Activated effector memory CD4-positive, alpha-beta T cell treated with anti-CD3 and anti-CD28 coated beads, Interleukin-2, amount 50 U/mL, for 16 hours (primary cell): ENCODE measurements at places on chromosomes 12 and 14.

DNA sequence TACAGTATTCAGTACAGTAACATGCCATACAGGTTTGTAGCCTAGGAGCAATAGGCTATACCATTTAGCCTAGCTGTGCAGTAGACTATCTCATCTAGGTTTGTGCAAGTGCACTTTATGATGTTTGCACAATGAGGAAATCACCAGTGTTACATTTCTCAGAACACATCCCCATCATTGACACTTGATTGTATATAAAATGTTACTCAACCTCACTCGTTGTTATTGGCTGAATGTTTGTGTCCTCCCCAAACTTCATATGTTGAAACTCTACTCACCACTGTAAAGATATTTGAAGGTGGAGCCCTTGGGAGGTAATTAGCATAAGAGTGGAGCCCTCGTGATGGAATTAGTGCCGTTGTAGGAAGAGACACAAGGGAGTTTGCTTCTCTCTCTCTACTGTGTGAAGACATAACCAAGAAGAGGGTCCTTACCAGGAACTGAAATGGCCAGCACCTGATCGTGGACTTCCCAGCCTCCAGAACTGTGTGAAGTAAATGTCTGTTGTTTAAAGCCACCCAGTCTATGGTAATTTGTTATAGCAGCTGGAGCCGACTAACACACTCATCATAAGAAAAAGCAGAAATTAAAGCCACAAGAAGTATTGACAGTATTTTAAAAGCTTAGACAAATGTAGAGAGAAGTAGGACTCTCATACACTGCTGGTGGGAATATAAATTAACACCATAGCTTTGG lies 3.2 kb upstream of the MED13L start:
- DNase-seq, result no peak

GRCh38 chr12:53483225-53483978 lies 15.9 kb downstream of the MAP3K12 start:
- DNase-seq, result no peak

DNA sequence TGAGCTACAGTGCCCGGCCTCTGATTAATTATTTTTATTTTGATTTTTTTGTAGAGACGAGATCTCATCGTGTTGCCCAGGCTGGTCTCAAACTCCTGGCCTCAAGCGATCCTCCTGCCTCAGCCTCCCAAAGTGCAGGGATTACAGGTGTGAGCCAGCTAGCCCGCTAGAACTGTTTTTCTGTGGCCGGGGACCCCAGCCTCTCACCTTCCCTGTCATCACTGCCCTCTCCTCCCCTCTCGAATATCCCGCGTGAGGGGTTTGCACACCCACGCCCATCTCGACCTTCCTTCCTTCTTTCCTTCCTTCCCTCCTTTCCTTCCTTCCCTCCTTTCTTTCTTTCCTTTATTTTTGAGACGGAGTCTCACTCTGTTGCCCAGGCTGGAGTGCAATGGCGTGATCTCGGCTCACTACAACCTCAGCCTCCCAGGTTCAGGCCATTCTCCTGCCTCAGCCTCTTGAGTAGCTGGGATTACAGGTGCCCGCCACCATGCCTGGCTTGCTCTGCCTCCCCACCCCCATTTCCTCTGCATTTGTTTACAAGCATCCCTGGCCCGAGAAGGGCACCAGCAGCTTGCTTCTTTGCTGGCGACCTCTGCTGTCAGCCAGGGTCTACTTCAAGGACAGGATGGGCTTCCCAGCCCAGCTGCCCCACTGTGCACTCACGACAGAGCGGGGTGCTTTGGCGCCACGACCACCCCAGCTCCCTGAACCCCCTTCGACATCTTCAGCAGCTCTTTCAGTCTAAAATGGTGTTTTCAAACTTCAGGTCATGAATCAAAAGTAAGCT lies 4.3 kb upstream of the TRAF3 start:
- no peak for DNase-seq

DNA sequence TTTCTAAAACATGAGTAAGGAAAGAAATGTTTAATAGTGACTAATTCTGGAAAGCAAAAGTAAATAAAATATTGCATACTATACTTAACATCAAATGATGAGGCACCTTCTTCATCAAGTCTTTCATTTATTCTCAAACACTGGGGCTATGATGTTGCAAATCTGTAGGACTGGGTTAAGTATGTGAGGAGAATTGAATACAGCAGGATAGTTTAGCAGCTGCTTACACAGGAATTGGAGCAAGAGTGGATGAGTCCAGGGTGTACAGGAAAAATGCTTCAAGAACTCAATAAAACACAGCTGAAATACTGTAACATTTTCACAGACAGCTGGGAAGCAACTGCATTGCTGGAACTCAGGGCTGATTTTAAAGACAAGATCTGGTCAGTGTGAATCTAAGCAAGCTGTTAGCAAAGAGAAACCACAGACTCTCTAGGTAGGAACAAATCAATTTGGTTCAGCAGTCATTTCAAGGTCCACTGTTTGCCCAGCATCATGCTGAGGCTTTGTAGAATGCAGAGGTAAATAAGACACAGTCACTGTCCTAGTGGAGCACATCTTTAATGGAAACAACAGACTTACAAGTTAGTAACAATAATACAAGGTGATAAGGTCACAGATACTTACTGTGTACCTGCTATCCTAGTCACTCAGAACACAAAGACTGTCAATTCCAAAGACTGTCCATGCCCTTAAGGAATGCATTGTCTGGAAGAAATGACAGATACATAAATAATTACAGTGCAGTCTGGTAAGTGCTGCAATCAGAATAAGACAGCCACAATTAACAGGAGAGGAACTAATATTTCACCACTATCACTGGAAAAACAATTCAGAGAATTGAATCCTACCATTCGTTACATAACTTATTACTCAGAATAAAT lies 96.8 kb upstream of the DACT1 start:
- DNase-seq, result no peak

DNA sequence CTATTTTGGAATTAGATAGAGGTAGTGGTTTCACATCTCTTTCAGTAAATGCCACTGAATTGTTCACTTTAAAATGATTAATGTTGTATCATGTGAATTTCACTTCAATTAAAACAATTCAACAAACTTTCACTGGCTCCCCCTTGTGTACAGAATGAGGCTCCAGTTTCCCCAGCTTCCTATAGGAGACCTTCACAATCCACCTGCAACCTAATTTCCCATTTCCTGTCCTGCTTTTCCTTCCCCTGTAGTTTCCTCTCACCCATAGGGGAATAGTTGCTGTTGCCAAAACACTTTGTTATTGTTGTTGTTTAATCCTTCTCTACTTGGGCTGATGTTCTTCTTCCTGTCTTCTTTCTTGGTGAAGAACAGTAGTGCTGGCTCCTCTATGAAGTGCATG lies 59.8 kb downstream of the NPAS3 start:
- no peak for DNase-seq

GRCh38 chr14:95327558-95328374 lies 8.1 kb upstream of the CLMN start:
- no peak for DNase-seq

- no peak for DNase-seq
Observed at GRCh38 chr12:46983393-46983793, 96.0 kb upstream of the PCED1B start.

- DNase-seq, result no peak
Observed at GRCh38 chr12:91744597-91744996, 401.0 kb downstream of the BTG1 start.

DNA sequence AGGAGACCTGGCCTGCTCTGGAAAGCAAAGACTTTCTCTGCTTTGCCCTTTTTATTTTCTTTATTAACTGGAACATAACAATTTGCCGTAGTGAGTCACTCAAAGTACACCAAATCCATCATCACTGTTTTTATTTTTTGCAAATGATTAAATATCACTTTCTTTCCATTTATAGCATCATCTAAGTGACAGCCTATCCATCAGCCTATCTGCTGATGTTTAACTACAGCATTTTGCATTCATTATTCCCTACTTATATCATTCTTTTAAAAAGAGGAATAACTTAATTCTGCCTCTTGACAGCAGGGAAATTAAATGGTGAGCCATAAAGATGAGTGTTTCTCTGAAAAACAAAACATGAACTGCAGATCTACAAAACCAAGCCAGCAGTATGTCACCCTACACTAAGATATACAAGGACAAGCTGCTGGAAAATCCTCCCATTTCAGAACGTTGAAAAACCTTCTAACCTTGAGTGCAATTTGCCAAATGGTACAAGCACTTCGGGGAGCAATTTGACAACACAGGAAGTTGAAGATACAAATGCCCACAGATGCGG lies 821.3 kb upstream of the TMEM132C start:
- DNase-seq, result no peak

DNA sequence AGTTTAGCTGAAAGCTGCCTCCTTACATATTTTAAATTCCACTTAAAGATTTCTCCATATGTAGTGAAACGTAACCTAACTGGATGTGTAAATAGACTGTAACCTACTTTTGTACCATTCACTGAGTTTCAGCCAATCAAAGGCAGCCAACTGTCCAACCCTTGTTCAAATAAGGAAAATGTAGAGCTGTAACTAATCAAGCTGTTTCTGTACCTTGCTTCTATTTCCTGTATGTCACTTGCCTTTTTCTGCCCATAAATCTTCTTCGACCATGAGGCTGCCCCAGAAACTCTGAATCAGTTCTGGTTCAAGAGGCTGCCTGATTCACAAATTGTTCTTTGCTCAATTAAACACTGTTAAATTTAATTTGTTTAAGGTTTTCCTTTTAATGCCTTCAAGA lies 6.3 kb downstream of the SLC7A8 start:
- no peak for DNase-seq

DNA sequence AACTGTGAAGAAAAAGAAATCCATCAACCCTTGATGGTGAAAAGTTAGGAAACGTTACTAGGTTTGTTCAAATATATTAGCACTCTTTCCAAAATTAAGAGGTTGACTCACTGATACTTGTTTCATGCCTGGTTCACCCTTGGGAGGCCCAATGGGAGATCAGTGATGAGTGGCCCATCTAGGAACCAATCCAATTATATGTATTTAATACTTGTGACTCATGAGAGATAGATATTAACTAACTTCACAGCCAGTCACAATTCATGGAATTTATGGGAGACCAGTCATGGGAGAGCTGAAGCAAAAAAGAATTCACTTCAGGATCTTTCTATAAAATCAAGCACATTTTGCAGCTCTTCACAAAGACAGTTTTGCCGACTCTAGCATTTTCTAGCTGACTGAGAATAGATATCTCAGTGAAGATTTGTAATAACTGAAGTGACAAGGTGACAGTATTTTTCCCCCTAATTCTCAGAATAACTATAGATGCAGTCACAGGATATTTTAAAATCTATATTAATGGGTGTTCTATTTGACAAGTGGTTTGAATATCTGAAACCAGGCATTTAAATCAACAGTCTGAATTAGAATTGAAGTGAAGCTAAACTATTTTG lies 230.2 kb downstream of the EPS8 start:
- DNase-seq, result no peak

DNA sequence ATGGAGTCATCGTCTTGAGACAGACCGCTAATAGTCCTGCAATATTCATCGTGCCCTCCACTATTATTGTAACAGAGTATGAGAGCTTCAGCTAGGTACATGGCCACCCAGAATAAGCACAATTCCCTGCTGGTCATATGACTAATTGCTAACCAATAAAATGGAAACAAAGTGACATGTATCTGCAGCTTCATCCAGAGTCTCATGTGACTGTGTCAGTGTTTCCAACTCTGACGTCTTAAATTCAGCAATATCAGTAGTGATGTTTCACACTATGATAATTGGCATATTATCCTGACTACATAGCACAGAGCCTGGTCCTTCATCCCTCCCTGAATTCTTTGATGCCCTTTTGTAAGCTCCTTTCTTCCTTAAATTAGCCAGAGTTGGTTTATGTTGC lies 167.4 kb downstream of the RPS29 start:
- DNase-seq, result no peak

GRCh38 chr14:79856381-79856780 lies 354.9 kb downstream of the DIO2 start:
- no peak for DNase-seq

DNA sequence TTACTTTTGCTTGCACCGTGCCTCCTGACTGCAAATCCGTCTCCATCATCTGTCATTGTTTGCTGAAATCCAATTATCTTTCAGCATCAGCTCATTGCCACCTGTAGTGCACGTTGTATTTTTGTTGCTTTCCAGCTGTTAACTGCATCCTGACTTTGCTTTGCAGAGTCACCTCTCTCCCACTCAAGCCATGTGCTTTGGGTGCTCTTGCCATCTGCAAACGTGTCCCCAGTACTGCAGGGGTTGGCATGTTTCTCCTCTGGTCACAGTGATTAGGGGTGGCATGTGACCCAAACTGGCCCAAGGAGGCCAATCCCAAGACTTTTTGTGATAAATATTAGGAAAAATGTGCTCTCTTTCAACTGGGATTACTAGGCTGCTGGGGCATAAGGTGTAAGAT lies 10.5 kb upstream of the TMED2 start:
- no peak for DNase-seq

GRCh38 chr14:50656776-50657175 lies 11.3 kb downstream of the SAV1 start:
- DNase-seq, result no peak
